ENCODE measurements at places on chromosomes 7 and 10.

- DNase-seq, result no peak
Observed at GRCh38 chr10:96765406-96766240, 45.3 kb upstream of the PIK3AP1 start.

- DNase-seq, result no peak
Observed at GRCh38 chr7:55286666-55287065, 78.5 kb upstream of the LANCL2 start.

DNA sequence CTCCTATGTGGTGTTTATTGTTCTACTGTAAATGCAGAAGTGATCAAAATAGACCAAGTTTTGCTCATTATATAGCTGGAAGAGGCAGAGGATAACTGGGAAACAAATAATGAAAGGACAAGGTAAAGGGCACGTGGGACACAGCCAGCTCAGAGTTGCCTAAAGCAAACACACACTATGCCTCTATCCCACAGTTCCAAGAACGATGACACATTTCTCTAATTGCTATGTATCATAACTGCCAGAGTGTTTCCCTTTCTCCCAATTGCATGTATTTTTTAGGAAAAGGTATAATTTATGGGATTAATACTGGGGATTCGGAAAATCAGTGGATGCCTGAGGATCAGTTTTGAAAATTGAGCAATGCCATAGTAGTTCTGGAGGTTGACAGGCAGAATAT, 49.0 kb downstream of the CCDC71L start:
- DNase-seq, result no peak

DNA sequence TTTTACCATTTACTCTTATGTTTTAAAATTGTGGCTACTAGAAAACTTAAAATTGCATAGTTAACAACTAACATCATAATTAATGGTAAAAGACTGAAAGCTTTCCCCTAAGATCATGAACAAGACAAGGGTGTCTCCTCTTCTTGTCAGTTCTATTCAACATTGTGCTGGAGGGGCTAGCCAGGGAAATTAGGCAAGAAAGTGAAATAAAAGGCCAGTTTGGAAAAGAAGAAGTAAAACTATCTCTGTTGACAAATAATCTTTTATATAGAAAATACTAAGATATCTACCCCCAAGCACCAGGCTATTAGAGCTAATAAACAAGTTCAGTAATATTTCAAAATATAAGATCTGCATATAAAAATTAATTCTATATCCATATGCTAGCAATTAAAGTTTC, 46.9 kb upstream of the MXI1 start:
- no peak for DNase-seq

GRCh38 chr7:64881461-64882287, 21.4 kb upstream of the ZNF273 start:
- no peak for DNase-seq

GRCh38 chr10:61456095-61456789, 3.1 kb upstream of the TMEM26 start:
- DNase-seq, result no peak

DNA sequence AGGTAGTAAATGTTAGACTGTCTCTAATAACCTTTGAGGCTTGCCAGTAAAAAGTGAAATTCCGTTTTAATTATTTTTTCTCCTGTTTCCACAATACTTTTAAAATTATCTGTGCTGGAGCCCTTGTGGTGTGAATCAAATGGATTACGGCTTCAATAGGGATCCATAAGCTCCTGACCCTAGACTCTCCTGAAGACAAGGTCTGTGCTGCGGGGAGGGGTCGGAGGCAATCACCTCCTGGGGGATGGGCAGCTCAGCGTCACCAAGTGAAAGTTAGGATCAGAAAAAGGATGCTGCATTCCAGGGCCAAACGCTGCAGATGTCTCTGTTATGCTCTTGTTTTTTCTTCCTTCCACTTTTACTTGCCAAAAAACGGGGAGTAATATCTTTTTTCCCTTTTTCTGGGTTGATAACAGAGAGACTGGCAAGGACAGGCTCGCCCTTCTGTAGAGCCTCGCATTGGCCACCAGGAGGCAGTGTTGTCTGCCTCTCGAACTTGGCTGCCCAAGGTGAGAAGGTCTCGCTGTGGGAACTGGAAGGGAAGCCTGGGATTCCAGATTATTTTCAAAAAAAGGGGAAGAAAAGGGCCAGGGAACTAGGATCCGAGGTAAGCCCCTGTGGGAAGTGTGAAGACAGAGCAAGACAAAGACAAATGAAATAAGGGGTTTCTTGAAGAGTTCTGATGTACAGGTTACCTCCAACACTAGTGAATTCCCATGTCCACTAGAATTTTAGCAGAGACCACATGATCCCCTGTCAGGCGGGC, 621.9 kb downstream of the ACTR3B start:
- no peak for DNase-seq

DNA sequence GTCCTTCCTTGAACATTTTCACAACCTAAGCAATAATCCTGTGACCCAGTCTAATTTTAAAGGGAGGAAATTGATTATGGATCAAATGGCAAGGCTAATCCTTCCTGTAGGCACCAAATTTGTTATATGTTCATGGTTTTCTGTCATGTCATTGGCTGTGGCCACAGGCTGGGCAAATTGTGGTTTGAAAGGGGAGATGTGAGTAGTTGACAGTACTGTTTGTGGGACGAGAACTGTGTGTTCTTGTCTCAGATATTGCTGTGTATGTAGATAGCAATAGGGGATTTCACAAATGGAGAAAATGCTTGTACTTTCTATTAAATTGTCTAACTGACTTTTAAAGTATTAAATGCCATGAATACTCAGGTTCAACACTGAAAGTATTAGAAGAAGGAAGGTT, 8.1 kb upstream of the PRKG1 start:
- no peak for DNase-seq

- no peak for DNase-seq
Observed at GRCh38 chr10:131003455-131003854, 308.1 kb downstream of the TCERG1L start.

DNA sequence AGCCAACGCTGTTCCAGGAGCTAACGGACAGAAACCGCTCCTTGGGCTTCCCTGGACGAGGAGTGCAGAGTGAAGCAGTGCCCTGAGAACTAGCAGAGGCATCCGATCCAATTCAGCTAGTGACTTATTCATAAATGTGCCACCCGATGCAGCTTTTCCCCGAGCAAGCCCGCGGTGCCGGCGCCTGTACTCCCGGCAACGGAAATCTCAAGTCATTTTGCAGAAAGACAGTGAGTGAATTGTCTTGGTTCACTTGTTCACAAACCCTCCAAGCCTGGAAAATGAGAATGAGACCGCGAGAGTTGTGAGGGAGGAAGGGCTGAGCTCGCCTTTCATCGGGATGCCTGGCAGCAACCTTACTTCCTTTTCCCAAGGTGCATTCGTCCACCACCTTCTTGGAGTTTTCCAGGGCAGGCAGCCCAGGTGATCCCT, 87.5 kb downstream of the COBL start:
- DNase-seq, result no peak

DNA sequence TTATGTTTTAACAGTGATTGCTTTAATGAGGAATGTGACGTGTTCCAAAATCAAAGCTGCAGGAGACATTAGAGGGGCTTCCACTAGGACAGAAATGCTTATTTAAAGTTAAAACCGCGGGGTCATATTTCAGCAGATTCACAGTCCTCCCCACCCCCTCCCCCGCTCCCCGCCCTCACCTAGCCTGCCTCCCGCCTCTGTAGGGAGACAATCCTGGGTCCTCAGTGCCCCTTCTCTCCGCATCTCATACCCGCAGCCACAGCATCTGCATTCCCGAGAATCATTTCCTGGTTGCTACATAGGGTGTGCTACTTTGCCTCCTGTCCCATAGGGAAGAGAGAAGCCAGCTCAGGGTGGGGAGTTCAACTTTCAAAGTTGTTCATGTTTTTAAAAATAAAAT, 3.1 kb upstream of the DRGX start:
- no peak for DNase-seq

DNA sequence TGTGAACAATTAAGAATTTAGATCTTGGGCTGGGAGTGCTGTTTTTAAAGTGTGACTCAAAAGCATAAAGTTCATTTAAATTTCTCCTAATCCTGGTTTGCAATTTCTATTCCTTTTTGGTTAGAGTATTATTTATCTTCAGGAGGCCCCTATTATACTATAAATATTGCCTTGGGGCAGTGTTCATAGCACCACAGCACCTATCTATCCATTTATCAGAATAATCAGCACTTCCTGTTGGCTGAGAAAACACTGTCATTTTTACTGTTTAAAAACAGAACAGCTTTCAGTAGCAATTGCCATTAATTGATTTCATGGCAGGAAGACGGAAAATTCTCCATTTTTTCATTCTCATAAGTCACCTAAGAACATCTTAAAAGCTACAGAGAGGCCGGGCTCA, 111.4 kb downstream of the KIAA1217 start:
- DNase-seq, result peak; percentile 55

DNA sequence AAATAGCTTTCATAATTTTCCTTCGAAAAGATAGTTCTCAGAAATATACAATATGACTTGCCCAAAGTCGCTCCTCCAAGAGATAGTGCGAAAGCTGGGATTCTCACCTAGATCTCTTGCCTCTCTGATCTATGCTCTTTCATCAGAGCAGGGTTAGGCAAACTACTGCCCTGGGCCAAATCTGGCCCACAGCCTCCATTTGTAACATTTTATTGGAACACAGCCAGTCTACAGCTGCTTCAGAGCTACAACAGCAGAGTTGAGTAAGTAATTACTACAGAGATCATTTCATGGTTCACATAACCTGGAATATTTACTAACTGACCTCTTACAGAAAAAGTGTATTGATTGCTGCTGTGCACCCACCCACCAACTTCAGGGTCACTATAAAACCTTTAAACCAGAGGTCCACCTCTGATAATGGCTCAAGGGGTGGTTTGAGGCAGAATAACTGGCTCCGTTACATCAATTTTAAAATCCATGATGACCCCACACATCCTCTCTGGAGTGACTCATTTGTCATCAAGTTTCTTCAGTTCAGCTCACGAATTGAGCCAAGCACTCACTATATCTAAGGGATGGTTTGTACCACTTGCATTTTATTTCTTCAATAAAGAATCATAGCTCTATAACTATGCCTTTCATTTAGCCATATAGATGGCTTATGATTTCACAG, 1019.0 kb downstream of the XPNPEP1 start:
- no peak for DNase-seq

- no peak for DNase-seq
Observed at GRCh38 chr7:131148708-131149428, 178.8 kb upstream of the MKLN1 start.

- DNase-seq, result no peak
Observed at GRCh38 chr7:110633313-110633712, 457.6 kb upstream of the LRRN3 start.

DNA sequence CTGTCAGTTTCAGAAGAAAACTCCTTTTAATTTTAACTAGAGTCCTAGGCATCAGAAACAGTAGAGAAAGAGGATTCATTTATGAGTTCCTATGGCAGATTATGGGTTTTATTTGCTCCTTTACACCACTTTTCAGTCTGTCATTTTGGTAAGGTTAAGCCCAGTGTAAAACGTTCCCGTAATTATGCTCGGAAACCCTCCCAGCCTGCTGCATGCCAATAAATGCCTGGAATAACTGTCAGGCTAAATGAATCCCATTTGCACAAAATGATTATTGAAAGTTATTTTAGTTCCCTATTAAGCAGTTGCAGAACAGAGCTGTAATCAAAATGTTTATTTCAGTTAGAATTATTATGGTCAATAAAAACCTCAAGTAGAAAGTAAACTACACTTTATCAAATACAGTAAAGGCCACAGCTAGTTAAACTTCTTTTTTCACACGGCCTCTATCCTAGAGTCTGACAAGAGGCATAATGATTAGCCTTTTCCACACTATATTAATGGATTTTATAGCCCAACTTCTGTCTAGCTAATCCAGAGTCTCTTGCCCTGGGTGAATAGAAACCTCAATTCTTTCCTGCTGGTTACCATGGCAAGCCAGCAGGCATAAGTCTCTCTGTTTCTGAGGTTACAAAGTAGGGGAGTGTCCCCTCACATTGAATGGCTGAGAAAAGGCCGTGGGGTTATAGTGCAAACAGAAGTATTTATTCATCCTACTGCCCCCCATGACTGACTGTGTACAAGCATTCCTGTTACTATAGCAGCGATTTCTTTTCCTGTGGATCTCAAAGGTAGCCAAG, 80.8 kb upstream of the NPVF start:
- DNase-seq, result no peak

Data from SK-N-MC (cell line).